ENCODE measurements at places on chromosomes 11 and 22.

GRCh38 chr11:115916608-115917007 lies 412.4 kb upstream of the CADM1 start:
- no peak for DNase-seq

DNA sequence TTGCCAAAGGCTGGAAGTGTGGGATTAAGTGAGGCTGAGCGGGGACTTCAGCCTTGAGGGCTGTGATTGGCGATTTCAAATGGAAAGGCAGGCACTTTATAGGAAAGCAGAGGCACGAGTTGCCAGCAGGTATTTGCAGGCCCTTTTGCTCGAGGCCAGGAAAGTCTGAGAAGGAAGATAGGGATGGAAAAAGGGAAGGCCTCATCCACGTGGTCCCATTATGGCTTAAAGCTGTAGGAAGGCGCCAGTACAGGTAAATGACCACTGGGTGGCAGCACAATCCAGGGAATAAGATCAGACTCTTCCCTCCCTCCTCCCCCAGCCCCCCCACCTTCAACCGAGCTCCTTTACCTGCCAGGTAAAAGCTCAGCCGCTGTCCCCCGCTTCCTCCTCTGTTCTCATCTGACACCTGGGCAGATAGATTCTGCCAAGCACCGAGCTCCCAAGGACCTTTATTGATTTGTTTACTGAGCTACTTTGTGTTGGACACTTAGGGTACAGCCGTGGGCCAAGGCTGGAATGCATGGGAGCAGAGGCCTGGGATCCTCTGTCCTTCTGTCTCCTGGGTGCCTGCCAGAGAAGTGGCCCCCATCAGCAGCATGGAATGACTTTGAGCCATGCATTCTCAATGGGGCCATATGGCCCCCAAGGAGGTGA lies 7.5 kb downstream of the P2RX3 start:
- peak; percentile 42 for DNase-seq

DNA sequence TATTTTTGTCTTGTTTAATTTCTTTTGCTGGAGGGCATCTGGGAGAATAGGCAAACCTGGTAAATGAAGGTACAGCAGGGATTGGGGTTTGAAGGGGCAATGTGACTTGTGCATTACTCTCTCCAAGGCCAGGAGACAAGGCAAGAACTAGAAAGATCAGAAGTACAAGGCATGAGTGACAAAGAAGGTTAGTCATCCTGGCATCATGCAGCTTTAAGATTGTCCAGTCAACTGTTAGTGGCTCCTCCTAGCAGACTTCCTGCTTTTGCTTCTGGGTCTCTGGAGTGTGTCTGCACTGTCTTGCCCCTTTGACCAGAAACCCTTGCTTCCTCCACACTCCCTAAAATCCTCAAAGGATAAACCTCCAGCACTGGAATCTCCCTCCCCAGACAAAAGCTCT lies 27.2 kb upstream of the GLYATL1 start:
- no peak for DNase-seq

GRCh38 chr11:11969380-11970215 lies 38.8 kb downstream of the DKK3 start:
- DNase-seq = no peak

GRCh38 chr11:124892750-124893454 lies 4.8 kb downstream of the ROBO4 start:
- no peak for DNase-seq

DNA sequence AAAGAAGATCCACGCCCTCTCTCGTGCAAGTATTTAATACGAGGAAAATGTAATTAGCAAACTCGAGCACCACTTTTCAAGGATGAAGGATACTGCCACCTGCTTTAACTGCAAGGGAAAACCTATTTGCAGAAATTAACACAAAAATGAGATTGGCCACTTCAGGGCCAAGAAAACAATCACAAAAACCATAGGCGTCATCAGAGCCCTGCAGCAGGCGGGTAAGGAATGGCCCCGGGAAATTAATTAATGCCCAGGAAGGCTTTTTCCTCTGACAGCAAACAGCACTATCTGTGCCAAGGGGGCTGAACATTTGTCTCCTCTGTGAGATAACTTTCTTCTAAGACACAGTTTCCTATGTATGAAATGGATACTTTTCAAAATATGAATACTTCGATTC lies 255.7 kb downstream of the CTTN start:
- no peak for DNase-seq

- DNase-seq = no peak
These were observed 69.4 kb upstream of the IGLL5 start for GRCh38 chr22:22818202-22818538.

GRCh38 chr22:23847310-23847920 lies 8.6 kb upstream of the DERL3 start:
- no peak for DNase-seq

DNA sequence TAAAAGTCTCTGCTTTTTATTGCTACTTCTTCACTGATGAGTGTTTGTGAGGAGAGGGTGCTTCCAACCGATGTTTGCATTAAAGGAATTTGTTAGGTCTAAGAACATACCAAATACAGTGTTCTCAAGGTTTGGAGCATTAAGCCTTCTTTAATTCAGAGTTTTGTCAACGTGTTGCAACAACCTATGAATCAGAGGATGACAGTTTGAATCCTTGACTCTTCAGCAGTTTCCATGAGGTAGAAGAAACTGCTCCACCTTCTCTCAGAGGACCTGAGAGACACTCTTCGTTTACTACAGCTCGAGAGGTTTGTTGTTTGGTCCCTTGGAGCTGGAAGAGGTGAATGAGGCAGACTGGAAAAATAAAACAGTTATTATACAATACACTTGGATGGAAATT lies 55.7 kb downstream of the NCAM1 start:
- DNase-seq = no peak

GRCh38 chr11:127006311-127006710 lies 5.7 kb upstream of the KIRREL3 start:
- DNase-seq = no peak

- DNase-seq = no peak
These were observed 1.7 kb downstream of the GDPD5 start for GRCh38 chr11:75523811-75524664.
